ENCODE measurements at places on chromosomes 1 and 21. TPM values are rescaled to one million over a fixed set of nuclear protein-coding genes. Genes with fewer than 3 reads are reported as not detected.

Gene TMEM52
- 0.90 TPM for polyA plus RNA-seq

DNA sequence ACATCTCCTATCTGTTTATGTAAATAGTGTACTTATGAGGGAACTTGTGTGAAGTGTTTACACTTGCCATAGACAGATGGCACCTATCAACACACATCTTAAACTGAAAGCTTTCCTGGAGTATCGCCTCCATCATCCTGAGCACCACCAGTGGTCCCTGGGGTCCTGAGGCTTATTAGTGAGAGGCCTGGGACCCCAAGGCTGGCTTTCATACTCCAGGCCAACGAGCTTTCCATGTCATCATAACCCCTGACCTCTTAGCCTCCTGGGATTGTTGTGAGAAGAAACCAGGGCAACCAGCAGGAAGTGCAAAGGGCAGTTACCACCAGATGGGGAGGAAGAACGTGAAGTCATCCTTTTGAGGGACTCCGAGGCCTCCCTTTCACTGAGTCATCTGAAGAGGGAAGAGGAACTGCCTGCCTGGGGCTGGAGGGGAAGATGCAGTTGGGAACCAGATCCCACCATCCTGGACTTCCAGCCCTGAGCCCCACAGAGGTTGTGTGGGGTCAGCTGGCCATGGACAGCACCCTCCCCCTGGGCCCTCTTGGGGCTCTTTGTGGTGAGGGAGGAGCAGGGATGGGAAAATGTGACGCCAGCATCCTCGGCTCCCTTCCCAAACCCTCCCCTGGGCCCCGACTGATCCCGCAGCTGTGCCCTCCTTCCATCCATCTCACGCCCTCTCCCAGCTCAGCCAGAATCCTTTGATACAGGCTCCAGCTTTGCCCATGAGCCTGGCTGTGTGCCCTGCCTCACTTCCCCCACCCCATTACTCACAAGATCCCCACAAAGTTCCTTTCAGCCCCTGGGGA lies 5.8 kb downstream of the INKA2 start:
- no peak for DNase-seq

GRCh38 chr1:229945795-229946194 lies 121.2 kb upstream of the GALNT2 start:
- DNase-seq: no peak

GRCh38 chr21:44845418-44846223 lies 27.8 kb upstream of the SUMO3 start:
- DNase-seq: no peak

DNA sequence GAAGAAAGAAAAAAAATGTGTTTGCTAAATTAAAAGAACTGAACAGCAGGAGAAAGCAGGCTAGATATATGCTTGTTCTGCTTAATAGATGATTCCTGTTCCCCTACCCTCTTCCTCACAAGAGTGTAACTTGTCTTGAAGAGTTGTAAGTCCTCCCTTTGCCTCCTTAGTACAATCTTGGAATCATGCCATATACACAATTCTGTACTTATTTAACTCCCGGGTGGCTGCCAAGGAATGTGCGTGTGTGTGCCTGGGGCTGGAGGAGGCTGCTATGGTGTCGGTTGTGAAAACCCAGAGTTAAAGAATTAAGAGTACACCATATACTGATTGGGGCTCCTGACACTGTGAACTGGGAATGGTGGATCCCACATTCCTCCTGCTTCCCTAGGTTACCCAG lies 194.2 kb downstream of the SIPA1L2 start:
- DNase-seq: no peak

- DNase-seq: no peak
Observed at GRCh38 chr21:24205319-24205718, 1402.0 kb downstream of the MRPL39 start.

GRCh38 chr1:203638950-203639349 lies 12.3 kb downstream of the ATP2B4 start:
- DNase-seq: no peak

- no peak for DNase-seq
Observed at GRCh38 chr1:247500865-247501264, 35.4 kb downstream of the OR2C3 start.

Gene AMPD1
- not detected for polyA plus RNA-seq

DNA sequence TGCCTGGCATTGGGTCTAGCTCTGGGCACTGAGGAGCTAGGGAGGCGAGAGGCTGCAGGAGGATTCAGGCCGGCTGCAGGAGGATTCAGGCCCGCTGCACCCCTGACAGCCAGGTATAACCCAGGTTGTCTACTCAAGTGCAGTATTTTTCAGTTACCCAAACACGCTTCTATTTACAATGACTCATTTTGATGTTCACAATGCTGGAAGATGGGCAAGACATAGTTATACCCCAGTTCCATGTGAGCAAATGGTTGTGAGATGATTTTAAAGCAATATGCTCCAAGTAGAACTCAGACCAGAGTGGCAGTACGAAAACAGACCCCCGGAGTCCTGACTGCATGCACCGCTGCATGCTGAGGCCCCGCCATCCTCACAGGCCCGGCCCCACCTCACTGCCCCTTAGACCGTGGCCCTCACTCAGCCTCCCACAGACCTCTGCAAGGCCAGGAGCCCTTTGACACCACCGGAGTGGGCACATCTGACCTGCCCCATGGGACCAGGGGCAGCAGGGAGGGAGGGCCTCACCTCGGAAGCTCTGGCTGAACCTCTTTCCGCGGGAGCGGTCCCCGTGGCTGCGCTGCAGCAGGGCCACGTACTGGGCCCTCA lies 553 bp downstream of the LEFTY1 start:
- no peak for DNase-seq

- DNase-seq: no peak
Observed at GRCh38 chr1:30273456-30273855, 449.9 kb downstream of the MATN1 start.

DNA sequence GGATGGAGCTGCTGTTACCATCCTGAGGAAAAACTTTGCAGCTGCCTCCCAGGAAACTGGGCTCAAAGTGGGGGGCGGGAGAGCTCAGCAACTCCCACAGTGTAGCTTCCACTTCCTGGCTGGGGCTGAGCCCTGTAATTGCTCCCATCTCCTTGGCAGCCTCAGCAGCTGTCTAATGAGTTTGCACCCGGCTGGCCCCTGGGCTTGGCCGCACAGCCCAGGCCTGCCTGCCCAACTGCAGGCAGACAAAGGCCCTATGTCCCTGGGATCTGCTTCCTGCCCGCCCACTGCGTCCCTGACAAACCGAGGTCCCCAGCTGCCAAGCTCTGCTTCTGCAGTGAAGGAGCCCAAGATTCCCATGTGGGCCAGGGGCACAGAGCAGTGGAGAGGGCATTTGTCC lies 30.1 kb downstream of the EDN2 start:
- DNase-seq: no peak

- DNase-seq: no peak
Observed at GRCh38 chr1:153444078-153444477, 16.4 kb downstream of the S100A7 start.

Gene FMN2
- 7.9 TPM for polyA plus RNA-seq

Gene TNFSF18
- 0.23 TPM for polyA plus RNA-seq
